ENCODE measurements at places on chromosomes 13 and 19.
A peak's percentile ranks its signal among the peaks of the same experiment; 100 is the strongest.

GRCh38 chr13:104975272-104975671 lies 1560.2 kb downstream of the EFNB2 start:
- no peak for DNase-seq

GRCh38 chr13:73782450-73783449 lies 351.5 kb downstream of the KLF12 start:
- peak; percentile 65 for DNase-seq

- DNase-seq = peak; percentile 6
Measured at GRCh38 chr13:80923907-80924306, 583.0 kb upstream of the SPRY2 start.

DNA sequence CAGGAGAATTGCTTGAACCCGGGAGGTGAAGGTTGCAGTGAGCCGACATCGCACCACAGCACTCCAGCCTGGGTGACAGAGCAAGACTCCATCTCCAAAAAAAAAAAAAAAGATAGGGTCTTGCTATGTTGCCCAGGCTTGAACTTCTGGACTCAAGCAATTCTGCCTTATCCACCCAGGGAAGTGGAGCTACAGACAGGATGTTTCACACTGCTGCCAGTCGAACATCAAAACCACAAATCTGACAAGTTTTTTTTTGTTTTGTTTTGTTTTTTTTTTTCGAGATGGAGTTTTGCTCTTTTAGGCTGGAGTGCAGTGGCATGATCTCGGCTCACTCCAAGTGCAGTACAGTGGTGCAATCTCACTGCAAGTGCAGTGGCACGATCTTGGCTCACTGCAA lies 10.8 kb downstream of the XPO4 start:
- no peak for DNase-seq

DNA sequence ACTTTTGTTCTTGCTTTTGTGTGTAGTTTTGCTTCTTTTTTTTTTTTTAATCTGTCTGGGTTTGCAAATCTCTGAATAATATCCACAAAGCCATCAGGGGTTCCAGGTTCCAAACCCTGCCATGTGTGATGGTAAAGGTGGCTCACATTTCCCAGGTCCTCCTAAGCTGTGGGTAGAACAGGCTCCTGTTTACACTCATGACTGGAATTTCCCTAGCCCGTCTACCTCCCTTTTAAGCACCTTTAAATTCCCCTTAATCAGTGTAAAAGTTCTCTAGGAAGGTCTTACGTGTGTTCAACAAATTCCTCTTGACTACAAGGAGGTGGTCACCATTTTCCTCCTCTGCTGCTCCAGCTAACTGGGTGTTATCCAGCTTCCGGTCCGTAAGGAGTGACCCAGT lies 62.8 kb downstream of the EFNB2 start:
- no peak for DNase-seq

All from NCI-H1417 treated with DMSO at 0.1 percent for 48 hours (cell line).